Activated CD8-positive, alpha-beta T cell treated with anti-CD3 and anti-CD28 coated beads for 36 hours (primary cell): ENCODE measurements at places on chromosomes 5 and 9.

DNA sequence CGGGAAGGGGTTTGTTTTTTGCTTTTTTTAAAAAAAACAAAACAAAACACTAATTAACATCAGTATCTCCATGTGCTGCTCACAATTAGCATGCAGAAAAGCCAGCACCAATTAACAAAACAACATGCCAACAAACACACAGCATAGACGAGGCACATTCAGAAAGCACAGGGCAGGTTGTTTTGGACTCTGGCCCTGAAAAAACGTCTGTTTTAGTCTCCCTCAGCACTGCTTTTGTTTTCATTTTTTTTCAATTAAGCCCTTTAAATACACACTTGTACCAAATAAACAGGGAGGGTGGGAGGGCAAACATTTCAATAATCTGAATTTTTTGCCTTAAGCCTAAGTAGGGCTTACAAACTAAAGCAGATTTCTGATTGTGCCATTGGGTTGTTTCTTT is 309.6 kb downstream of the DTWD2 start:
- DNase-seq = no peak

DNA sequence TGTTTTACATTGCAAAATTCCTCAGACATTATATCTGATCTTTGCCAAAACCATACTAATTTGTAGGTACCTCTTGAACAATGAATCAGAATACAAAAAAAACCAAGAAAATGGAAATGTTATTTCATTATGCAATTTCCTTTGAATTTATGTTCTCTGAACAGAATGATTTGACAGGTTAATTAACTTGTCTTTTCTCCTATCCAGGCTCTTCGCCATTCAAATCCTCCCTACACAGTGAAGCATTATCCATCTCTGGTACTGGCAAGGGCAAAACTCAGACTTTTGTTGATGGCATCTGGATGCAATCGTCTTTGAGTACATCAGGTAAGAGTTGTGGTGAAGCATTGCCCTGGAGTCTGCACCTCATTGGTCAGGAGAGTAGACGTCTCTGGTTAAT is 655.7 kb upstream of the ITGA1 start:
- DNase-seq = no peak

DNA sequence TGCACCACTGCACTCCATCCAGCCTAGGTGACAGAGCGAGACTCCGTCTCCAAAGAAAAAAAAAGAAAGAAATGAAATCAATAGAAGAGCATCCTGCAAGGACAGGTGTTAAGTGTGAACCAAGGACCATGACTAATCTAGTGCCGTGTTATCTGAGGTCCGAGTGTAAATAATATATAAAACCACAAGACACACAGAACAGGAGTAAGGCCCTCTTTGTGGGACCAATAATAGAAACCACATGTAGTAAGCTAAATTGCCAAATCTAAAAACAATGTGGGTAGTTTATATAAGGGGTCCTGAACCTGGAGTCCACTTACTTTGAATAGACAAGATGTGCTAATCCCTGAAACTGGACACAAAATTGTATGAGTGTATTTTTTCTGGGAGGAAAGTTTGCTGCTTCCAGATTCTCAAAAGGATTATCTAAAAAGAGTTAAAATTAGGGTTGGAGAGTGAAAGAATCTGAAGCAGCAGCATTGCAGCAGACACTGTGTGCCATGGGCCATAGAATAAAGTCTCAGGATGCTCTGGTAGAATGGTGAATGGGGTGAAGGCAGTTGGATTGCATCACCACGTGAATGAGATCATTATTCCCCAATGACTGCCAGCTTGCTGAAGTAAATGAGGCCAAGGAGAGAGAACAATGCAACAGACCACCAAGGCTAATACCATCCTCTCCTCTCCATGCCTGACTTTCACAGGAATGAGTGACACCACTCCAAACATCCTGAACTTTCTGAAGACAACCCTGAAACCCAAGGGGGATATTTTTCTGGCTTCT is 222.7 kb downstream of the DCP2 start:
- DNase-seq = no peak

DNA sequence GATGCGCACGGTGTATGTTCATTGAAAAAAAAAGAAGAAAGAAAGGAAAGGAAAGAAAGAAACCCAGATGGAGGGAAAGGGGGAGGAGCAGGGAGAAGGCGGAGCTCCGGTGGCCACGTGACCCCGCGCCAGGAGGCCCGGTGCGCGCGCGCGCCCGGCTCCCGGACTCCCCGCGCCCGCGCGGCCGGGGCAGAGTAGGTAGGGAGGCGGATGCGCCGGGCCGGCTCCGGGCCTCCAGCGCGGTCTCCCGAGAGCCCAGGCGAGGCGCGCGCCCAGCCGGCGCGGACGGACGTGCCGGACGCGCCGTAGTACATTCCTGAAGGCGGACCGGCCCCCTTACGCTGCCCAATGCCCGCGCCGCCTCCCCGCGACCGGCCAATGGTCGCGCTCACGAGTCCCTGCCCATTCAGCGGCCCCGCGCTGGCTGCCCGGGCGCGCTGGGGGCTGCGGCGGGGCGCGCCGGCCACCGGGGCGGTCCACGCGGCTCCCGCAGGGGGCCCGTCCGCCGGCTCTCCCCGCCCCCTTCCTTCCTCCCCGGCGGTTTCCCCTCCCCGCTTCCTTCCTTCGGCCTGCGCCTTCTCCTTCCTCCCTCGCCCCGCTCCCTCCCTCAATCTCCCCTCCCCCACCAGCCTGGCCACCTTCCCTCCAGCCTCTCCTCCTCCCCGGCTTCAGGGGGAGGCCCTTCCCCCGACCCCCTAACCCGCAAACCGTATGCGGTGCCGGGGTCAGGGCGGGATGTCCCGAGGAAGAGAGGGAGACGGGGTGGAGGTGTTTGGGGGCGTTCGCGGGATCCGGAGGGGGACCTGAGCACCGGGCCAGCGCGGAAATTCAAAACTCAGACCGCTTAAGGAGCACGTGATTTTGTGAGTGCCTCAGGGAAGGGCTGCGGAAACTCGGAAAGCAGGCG is 5.8 kb downstream of the PTCH1 start:
- peak; percentile 91 for DNase-seq

DNA sequence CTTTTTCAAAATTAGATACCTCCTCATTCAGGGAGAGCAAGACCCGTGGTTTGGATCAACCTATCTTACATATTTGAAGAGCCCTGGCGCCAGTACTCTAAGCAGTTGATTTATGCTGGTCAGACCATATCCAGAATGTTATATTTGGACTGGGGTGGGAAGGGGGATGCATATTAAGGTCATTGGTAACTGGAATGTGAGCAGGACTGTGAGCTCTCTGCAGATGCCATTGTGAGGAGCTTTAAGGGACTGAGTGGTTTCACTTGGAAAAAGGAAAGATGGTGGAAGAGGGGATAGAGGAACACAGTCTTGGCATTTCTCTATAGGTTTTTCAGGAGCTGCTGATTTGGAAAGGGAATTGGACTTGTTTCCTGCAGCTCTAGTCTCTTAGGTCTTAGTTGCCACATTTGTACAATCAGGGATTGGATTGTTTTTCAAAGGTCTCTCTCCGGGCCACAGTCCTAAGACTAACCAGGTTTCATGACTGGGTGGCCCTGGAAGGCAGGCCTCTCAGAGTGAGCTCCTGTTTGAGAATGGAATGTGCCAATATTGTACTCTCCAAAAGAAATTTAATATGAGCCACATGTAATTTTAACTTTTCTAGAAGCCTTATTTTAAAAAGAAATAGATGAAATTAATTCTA is 25.8 kb upstream of the F2R start:
- DNase-seq = no peak

GRCh38 chr5:181133610-181134231 is 2.8 kb upstream of the OR2V1 start:
- DNase-seq = no peak

- peak; percentile 12 for DNase-seq
These were observed 34.6 kb upstream of the CPEB4 start for GRCh38 chr5:173853370-173854131.

DNA sequence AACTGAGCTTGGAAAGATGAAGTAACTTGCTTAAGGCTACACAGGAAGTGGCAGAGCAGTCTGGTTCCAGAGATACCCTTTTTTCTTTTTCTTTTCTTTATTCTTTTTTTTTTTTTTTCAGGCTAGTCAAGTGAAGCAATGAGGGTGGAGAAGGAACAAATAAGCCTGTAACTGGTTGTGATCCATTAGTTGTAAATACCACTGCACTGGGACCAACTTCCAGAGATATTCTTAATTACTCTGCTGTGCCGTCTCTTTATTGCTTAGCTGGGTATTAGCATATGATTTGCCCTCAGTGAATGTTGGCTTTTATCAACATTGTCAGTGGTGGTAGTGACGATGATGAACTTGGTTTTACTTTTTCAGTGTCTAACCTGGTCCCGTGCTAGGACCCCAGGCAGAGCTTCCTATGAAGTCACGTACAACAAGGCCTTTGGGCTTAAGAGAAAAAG is 26.7 kb downstream of the LNPEP start:
- DNase-seq = peak; percentile 54

DNA sequence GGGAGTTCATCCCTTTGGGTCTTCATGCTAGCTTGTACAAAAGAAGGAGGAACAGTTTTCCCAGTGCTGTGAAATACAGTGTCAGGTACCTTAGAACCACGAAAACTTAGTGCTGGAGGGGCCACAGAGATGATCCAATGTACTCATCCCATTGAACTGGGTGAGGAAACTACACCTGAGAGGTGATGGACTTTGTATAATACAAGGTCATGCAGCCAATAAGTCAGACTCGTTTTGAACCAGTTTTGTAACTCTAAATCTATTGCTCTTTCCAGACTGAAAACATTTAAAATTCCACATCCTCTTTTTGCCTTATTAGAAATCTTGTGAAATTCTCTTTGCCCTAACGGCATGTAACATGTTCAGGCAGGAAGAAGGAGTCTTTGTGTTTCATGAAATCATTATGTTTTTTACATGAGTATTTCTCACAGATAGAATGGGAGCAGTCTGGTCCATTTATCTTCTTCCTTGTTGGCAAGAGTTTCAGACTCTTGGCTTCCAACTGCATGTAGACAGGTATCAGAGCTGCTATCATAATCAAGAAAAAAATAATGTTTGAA is 146.8 kb upstream of the FBXL7 start:
- no peak for DNase-seq

- DNase-seq = no peak
These were observed 38.1 kb downstream of the LIFR start for GRCh38 chr5:38518341-38518740.
